Dermis microvascular lymphatic vessel endothelial cell (primary cell): ENCODE measurements at places on chromosomes 5 and 9. TPM values are rescaled to one million over a fixed set of nuclear protein-coding genes. Genes with fewer than 3 reads are reported as not detected.

The INSL4 gene
- total RNA-seq = not detected in 2 replicates

The ARSK gene
- total RNA-seq = 2.2 and 2.4 TPM in 2 replicates

The NOXA1 gene
- 1.3 and 2.1 TPM in 2 replicates for total RNA-seq

The PCDHB14 gene
- 0.51 and 1.3 TPM in 2 replicates for total RNA-seq

The PCA3 gene
- 0.25 TPM in 1 of 2 replicates, not detected in the other for total RNA-seq

The SPAG8 gene
- total RNA-seq = not detected in 2 replicates

The PCAT7 gene
- not detected in 2 replicates for total RNA-seq

The ABLIM3 gene
- 19.5 and 36.5 TPM in 2 replicates for total RNA-seq

The CSF1R gene
- total RNA-seq = not detected in 2 replicates

The TMEFF1 gene
- 7.1 and 12.9 TPM in 2 replicates for total RNA-seq

The PCDHA3 gene
- total RNA-seq = 0.13 and 0.25 TPM in 2 replicates

The SPATA31D4 gene
- not detected in 2 replicates for total RNA-seq

The MAML1 gene
- total RNA-seq = 5.3 and 9.9 TPM in 2 replicates

The ABO gene
- 0.39 and 0.63 TPM in 2 replicates for total RNA-seq

The ABL1 gene
- 21.8 and 38.3 TPM in 2 replicates for total RNA-seq

The FYB1 gene
- total RNA-seq = not detected in 2 replicates

The G3BP1 gene
- total RNA-seq = 159 and 170 TPM in 2 replicates

The TAF11L11 gene
- not detected in 2 replicates for total RNA-seq

The TAS2R1 gene
- not detected in 2 replicates for total RNA-seq

The SIL1 gene
- total RNA-seq = 43.4 and 62.7 TPM in 2 replicates

The FBP1 gene
- total RNA-seq = 0.51 and 0.64 TPM in 2 replicates

The OR1Q1 gene
- total RNA-seq = not detected in 2 replicates

The PPP2R2B gene
- not detected in 2 replicates for total RNA-seq

The PPIC gene
- 50.1 and 66.2 TPM in 2 replicates for total RNA-seq
